ENCODE measurements at places on chromosomes 3 and 15. TPM values are rescaled to one million over a fixed set of nuclear protein-coding genes. Genes with fewer than 3 reads are reported as not detected.

Gene ECE2
- not detected for total RNA-seq

Gene CFAP44
- 5.7 TPM for total RNA-seq

Gene ARGFX
- not detected for total RNA-seq

Gene MRPL3
- total RNA-seq = 129 TPM

Gene SPESP1
- not detected for total RNA-seq

Gene FSTL1
- 1.7 TPM for total RNA-seq

Gene CFAP100
- not detected for total RNA-seq

Gene NOX5
- total RNA-seq = not detected

Data from GM12878 (cell line).